ENCODE measurements at places on chromosomes 16 and 17.

GRCh38 chr16:84013787-84014569 is 28.6 kb downstream of the SLC38A8 start:
- peak; percentile 78 for DNase-seq

GRCh38 chr16:17770104-17770503 is 299.3 kb upstream of the XYLT1 start:
- DNase-seq, result no peak

GRCh38 chr17:81832608-81833159 is 407 bp downstream of the MCRIP1 start:
- DNase-seq, result peak; percentile 55

DNA sequence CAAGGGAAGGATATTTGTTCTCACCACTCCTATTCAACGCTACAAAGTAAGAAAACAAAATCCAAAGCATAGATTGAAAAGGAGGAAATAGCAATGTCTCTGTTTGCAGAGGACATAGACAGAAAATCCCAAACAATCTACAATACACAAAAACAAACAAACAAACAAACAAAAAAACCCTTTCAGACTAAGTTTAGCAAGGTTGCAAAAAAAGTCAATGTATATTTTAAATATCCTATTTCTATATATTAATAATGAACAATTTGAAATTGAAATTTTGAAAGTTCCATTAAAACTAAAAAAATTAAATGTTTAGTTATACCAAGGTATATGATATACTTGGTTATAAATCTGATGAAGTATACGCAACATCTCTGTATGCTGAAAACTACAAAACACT is 37.2 kb downstream of the MYH10 start:
- no peak for DNase-seq

GRCh38 chr16:76441391-76441790 is 164.2 kb downstream of the CNTNAP4 start:
- DNase-seq, result no peak

GRCh38 chr16:50627419-50627818 is 53.7 kb downstream of the SNX20 start:
- DNase-seq, result peak; percentile 56

- DNase-seq, result no peak
Observed at GRCh38 chr16:81582655-81583441, 138.2 kb downstream of the CMIP start.

- peak; percentile 69 for DNase-seq
Observed at GRCh38 chr17:44115585-44116415, 7.6 kb downstream of the HDAC5 start.

DNA sequence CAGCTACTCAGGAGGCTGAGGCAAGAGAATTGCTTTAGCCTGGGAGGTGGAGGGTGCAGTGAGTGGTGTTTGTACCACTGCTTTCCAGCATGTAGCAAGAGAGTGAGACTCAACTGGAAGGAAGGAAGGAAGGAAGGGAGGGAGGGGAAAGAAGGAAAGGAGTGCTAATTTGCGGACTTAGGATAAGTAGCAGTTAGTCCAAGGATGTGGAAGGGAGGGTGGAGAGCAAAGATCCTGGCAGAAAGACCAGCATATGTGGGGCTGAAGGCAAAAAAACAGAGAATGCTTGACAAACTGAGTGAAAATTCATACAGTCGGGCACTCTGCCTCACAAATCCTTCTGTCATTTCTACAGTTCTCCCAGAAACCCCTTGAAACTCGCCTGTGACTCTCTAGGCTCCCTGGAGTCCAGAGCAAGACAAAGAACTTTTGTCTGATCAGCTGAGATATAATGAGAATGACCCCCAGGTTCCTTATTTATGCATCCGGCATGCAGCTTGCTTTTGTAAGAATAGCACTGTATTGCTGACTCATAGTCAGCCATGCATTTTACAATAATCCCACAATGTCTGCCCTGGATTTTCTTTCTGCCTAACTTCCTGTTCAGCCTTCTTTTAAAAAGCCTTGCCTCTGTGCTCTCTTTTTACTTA is 31.5 kb downstream of the CDK5RAP3 start:
- DNase-seq, result peak; percentile 56

GRCh38 chr17:17416007-17416399 is 60.8 kb upstream of the MED9 start:
- DNase-seq, result peak; percentile 54

GRCh38 chr17:40107522-40108174 is 7.3 kb upstream of the NR1D1 start:
- DNase-seq, result no peak

GRCh38 chr17:13865650-13866049 is 203.7 kb upstream of the COX10 start:
- DNase-seq, result no peak

GRCh38 chr17:33990943-33991706 is 264.0 kb upstream of the CCL2 start:
- DNase-seq, result no peak

- peak; percentile 58 for DNase-seq
Observed at GRCh38 chr17:65515959-65516948, 45.2 kb downstream of the AXIN2 start.

DNA sequence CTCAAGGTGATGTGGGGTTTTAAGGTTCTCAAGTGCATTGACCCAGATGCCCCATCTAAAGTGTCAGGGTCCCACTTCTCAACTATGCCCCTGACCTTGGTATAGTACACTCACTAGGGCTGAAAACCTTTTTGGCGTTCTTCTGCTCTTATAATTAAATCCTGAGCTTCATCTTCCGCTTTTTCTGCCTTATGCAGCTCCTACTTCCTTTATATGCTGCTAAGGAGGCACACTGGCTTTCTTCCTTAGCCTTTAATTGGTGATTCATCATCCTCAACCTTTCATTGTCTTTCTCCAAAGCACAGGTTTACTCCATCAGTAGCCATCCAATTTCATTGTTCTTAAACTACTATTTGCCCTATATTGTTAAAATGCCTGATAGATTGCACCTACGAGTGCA is 5.3 kb upstream of the NF1 start:
- DNase-seq, result no peak

GRCh38 chr17:19946921-19947320 is 30.7 kb downstream of the AKAP10 start:
- DNase-seq, result no peak

DNA sequence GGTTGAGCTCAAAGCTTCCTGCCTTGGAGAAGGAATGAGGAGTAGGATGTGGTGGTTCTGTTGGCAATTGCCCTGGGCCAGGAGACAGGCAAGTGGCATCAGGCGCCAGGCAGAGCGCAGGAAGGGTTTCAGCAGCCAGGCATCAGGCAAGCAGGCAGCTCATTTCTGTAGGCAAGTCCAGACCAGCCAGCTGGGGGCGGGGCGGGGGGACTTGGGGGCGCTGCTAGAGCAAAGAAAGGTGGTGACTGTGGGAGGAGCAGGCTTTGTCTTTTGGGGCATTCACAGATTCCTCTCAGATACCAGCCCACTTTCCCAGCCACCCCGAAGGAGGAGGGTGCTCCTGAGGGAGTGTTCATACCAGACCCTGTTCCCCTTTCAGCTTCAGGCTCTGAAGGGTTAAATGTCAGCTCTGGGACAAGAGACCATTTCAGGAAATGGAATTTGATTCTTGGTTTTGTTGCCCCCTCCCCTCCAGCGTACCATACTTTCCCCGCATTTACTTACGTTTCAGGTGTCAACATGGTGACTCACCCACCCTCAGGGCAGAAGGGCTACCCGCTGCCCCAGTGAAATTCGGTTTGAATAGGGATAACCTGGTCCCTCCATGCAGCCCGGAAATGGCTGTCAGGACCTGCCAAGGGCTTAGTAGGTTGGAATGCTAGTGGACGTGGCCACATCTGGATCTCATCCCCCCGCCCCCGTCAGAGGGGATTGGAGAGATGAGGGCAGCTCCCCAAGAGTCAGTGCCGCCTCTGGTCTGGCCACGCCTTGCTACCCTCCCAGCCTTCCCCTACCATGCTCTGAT is 13.2 kb downstream of the NGFR start:
- DNase-seq, result peak; percentile 64

DNA sequence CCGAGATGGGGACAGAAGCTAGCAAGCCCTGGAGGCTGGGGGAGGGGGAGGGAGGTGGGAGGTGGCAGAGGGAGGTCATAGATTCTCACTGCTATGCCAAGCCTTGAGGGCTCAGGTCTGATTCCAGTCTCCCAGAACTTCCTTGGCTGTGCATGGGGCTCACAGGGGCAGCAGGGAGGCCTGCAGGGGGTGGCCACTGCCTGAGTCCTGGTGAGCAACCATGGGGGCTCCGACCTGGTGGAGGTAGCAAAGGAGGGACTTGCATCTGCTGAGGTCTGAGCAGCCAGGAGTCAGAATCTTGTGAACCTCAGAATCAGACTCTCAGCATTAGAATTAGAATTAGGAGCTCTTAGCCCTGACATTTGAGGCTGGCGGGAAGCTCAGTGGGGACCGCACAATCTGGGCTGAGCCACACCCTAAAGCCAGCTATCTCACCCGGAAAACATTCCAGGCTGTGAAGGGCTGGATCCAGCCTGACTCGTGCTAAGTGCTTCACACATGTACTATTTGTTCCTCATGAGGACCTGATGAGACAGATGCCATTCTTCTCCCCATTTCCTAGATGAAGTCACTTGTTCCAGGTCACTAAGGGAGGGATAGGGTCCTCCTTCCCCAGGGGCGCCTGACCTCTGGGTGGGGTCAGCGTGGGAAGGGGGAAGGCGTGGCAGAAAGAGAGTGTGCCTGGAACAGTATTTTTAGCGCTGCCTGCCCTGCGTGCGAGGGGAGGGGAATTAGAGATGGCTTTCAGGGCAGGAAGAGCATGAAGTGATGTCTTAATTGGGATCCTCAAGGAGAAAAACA is 17.3 kb upstream of the KCNJ12 start:
- peak; percentile 48 for DNase-seq

DNA sequence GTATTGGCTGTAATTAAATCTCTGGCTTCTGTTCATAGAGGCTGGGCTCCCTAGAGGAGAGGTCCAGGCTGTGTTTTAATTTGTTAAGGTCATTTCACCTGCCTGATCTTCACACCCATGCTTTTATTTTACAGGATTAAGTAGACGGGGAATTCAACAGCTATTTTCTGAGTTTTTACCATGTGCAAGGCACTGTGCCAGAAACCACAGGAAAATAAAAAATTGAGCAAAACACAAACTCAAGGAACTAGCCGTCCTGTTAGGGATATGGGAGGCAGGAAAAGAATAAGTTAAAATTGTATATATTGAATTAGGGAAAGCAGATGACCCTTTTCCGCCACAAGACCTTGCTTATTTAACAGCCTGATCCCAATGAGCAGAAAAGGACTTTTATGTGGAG is 29.1 kb downstream of the HS3ST3A1 start:
- no peak for DNase-seq

DNA sequence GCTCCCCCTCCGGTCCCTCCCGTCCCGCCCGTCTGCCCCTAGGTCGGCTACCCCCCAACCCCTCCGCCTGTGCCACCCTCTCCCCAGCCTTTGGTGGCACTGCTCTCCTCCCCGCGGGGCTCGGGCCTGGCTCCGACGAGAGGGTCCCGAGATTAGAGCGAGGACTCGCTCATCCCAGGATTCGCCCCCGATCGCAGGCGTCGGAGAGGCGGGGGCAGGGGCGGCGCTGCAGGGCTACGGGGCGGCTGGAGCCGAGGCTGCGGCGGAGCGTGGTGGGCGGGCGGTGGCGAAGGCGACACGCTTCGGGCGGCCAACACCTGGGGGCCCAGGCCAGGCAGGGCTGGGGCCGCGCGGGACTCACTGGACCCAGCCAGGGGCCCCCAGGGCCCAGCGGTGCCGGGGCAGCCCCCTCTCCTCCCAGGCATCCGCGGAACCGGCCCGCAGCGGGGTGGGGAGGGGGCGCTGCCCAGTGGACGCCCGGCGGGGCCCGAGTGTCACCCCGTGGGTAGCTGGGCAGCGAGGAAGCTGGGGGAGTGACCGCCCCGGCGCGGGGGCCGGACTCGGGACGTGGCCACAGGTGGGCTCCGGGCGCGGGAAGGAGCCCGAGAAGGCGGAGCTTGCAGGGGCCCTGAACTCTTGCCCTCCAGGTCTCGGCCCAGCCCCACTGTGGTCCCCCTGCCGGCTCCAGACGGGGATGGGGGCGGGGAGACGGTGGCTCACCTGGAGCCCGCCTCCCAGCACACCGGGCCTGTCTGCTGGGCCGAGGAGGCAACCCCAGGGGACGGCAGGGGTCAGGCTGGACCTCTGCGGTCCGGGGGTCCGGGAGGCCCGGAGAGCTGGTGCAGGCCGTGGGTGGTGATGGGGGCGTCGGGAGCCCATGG is 1.5 kb downstream of the MGAT5B start:
- no peak for DNase-seq

DNA sequence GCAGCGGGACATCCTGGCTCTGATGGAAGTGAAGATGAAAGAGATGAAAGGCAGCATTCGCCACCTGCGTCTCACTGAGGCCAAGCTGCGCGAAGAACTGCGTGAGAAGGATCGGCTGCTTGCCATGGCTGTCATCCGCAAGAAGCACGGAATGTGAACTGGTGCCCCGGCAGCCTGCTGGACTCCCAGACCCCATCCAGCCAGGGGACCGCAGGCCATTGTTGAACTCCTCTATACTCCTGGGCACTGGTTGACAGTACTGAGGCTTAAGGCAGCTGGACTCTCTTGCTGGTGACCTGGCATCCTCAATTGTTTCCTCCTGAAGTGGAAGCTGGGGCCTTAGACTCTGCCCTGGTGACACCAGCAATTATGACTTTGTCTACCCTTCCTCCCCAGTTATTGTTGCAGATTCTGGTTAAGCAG is 1.2 kb downstream of the THAP11 start:
- DNase-seq, result no peak

GRCh38 chr16:65222536-65222935 is 100.7 kb upstream of the CDH11 start:
- no peak for DNase-seq

DNA sequence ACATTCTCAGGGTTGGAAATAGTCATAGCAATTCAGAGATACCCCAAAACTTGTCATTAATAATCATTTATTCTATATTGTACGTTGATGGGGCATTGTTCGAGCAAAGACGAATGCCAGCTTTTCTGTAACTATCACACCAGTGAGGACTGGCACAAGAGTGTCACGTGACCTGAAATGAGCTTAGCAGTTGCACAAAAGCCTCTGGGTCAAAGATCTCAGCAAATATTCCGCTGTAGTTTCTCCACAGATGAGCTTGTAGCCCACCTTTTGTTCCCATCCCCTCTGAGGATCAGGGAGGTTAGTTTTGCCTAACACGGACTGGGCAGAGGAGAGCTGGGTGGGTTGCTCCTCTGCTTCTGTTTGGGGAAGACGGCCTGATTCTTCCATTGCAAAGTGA is 18.2 kb downstream of the IRX3 start:
- DNase-seq, result no peak

DNA sequence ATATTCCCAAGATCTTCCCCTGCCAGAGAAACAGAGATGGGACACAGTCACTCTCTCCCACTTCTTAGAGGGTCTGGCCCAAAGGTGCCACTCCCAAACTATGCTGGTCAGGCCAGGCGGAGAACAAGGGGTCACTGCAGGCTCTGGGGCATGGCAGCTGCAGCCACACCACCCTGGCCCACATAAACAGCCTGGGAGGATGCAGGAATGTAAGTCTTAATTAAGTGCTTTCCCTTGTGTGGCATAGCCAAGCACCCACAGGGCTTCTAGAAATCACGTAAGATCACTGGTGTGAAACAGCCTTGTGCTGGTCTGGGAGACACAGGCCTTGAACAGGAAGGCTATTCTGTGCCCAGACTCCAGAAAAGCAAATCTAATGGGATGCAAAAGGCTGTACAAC is 31.5 kb downstream of the ABCC12 start:
- no peak for DNase-seq
